Esophagus squamous epithelium (tissue), 5 donors: ENCODE measurements at places on chromosomes 13 and 19.

DNA sequence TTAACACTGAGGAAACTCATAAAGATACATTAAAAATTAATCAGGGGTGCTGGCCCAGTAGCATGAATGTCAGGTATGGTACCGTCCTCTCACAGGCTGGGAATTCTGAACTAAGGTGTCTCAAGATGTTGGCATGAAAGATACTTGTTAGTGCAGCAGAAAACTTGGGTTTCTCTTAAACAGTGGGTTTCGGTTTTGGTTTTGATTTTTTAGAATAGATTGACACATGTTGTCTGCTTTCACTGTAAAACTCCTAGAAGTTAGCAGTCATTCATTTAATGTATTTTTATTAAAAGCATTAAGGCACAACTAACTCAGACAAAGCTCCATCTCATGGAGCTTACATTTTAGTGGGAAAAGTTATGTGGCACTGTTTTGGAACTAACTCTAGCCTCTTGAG, 3.5 kb upstream of the OBI1 start:
- DNase-seq = no peak

DNA sequence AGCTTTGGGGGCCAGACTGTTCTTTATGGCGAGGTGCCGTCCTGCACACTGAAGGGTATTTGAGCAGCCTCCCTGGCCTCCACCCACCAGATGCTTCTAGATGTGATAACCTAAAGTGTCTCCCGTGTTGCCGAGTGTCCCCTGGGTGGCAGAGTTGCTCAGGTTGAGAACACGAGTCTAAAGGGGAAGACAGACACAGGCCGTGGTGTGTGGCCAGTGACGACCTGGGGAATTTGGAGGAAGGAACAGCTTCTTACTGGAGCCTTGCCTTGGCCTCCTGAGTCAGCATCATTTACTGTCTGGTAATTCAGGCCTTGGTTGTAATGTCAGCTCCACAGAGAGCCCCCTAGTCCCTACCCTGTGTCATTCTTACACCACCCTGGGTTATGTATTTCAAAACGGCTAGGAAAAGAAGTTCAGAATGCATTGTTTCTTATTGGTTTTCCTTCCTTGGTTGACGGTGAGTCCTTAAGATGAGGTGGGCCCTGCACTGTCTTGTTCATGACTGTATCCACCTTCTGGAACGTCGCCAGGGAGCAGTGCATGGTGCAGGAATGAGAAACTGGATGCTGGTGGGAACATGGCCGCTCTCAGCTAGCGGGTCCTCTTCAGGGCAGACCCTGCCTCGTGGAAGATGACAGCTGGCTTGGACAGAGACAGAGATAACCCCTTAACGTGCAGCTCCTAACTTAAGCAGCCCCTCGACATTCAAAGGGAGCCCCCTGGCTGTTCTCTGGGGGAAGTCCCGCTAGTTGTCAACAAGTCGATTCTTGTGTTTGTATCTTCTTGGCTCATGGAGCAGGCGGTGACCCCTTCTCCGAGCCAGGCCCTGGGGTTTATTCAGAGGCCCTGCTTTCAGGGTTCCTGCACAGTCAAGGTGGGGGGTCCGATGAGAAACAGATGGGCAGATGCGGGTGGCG, 7.2 kb downstream of the SIN3B start:
- no peak for DNase-seq

- no peak for DNase-seq
Measured at GRCh38 chr19:13699786-13700185, 64.5 kb upstream of the MRI1 start.

- DNase-seq = no peak
Measured at GRCh38 chr13:73800011-73800410, 334.2 kb downstream of the KLF12 start.

DNA sequence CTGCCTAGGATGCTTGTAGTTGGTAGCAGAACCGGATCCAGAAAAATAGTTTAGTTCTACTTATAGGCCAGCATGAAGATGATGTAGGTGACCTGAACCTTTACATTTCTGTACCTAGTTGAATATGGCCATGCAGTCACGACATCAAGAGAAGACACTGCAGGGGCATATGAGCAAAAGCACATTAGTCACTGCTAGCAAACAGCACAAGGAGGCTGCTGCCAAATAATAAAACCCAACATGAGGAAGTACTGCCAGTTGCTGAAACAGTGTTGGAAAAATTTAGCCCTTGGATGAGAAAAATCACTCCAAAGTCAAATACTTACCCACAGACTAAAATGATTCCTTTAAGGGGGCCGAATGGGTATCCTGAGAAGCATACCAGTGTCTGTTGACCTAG, 20.8 kb downstream of the ERICH6B start:
- no peak for DNase-seq

DNA sequence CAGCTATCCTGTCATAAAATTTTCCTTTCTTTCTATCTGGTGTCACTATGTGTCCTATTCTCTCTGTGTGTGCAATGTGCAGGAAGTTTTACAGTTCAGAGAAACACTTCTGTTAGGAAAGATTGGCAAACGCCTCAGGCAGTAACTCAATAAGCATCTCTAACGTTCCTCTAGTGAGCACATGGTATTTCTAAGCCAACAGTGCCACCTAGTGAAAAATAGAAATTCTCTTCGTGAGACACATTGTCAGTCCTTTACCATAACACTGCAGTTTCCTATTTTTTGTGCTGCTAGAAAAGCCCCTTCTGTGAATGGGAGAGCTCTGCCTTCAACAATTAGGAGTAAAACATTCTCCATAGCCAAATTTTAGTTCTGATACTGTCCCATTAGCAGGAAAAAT, 50.7 kb downstream of the ZNF723 start:
- DNase-seq = no peak
